ENCODE measurements at places on chromosomes 3 and 15.

DNA sequence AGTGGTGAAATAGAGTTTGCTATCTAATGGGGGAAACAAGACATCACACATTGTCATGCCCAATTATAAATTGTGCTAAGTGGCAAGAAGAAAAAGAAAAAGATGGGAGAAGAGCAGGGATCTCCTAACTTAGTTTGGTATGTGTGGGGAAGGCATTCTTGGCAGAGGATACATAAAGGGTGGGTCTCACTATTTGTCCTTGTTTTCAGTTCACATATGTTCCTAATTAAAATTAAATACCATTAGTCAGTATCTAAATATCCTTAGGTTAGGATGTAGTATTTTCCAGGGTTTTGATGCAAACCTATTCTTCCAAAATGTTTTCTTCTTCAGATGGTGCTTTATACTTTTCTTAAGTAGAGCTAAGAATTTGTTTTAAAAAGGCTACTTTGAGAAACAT is 173.7 kb downstream of the B3GALNT1 start:
- no peak for DNase-seq

DNA sequence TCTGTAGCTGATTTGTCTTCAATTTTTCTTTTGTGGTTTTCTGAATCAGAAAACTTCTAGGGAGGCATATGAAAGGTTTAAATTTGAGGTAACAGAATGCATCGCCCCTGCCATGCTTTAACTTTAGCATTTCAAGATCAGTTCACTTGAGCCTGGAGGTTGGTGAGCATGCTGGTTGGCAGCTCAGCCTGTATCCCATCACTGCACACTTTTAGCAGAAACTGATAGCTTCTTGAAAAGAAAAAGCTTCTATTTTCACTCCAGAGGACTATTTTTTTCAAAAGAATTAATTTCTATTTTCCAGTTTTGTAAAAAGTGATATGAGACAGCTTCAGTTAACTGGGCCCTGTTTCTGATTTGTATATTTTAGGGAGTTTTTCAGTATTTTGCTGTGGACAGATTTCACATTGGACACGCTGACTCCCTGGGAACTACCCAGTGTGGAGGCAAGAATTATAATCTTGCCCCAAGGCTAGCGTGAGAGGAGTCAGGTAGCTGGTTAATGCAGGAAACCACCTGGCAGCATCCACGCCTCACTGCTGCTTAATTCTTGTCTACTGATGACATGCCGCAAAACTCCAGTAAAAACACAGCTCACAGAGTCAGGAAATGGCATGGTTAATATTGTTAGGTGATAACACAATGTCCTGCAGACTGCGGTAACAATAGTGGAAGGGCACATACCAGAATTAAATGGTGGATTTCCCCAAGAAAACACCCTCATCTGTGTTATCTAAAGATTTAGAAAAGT is 71.4 kb downstream of the DUT start:
- DNase-seq = no peak

DNA sequence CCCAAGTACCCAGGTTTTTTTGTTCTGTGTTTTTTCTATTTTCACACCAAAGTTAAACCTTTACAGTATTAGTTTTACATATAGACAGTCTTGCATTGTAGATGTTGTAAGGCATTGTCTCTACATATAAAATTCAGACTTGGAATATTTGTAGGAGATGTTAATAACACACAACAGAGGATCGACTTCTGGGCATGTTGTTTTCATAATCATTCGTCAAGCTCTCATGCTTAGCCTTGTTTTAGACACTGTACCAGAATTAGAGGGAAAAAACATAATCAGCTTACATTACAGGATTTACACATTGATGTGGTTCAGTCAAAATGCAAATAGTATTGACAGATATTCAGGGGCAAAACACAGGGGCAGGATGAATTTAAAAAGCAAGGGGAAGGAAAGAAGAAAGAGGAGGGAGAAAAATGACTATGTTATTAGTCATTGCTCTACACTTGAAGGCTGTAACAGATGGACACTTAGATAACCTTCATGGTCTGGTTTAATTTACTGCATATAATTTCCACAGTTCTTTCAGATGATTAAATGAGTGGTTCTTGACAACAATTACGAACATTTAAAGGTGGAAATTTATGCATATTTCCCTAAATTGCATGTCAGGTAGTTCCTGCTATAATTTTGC is 7.5 kb downstream of the CMSS1 start:
- peak; percentile 56 for DNase-seq

DNA sequence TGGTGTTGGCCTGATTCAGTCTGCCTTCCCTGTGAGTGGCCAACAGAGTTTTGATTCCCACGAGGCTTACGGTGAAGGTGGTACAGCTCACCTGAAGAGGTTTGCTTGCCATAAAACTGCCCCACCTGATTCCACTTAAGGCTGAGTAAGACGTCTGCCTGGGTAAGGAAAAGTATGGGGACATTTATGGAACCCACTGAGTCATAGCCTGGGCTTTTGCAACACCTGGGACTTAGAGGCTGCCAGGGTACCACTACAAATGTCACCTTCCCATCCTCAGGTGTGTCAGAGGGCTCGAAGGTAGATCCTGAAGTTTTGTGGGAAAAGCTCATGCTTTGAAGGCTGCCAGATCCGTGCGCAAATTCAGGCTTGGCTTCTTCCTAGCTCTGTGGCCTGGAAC is 56.9 kb upstream of the SLCO2A1 start:
- no peak for DNase-seq

- DNase-seq = no peak
Measured at GRCh38 chr15:49439678-49440395, 16.8 kb downstream of the FGF7 start.

- DNase-seq = no peak
Measured at GRCh38 chr15:78018445-78018844, 59.1 kb downstream of the TBC1D2B start.

GRCh38 chr3:36876181-36876936 is 68.5 kb downstream of the TRANK1 start:
- no peak for DNase-seq

Measured in amniotic epithelial cell (primary cell).